ENCODE measurements at places on chromosomes 2 and 18.

DNA sequence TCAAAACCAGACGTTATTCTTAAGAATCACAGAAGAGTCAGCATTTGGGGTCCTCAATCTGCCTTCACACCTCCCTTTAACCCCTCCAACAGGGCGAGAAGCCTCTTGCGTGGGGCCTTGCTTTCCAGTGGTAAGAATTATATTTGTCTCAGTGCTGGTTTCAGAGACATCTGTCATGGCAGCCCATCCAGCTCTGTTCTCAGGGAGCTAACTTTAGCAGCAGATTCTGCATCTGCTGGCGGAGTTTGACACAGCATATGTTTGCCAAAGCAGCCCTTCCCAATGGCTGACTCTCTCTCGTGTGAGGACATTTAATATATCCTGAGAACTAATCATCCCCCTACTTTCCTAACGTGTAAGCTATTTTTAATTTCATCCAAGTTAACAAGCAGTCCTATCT is 91.5 kb upstream of the BCL11A start:
- no peak for DNase-seq

GRCh38 chr2:222445227-222445626 is 20.9 kb downstream of the SGPP2 start:
- DNase-seq = no peak

DNA sequence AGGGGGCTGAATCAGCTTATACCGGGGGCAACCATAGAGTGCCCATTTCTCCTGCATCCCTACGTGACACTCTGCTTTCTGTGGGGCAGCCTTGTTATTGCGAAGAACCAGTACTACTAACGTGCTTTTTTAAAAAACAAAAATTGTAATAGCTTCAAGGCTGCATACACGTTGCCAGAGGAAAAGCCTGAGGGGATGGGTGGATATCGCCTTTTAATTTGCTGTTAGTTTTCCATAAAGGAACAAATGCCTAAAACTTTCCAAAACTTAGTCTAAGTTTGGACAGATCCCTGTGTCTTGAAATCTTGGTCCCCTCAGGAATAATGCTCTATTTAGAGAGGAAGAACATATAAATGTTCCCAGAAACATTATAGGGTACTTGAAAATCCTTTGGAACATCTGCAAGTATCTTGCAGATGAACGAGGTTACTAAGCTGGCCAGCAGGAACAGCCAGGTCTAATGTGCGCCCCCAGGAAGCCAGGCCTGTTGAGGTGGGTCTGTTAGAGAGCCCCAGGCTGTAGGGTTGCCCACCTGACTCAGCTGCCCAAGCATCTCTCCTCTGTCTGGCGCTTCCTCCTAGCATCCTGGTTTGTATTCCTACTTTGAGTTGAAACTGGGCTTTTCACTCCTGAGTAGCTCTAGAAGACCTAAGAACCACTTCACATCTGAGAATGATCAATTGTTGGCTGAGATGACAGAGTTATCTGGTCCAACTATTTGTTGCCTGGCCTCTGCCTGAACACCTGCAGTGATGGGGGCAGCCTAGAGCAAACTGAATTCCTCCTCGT is 96.9 kb downstream of the TGOLN2 start:
- DNase-seq = no peak

DNA sequence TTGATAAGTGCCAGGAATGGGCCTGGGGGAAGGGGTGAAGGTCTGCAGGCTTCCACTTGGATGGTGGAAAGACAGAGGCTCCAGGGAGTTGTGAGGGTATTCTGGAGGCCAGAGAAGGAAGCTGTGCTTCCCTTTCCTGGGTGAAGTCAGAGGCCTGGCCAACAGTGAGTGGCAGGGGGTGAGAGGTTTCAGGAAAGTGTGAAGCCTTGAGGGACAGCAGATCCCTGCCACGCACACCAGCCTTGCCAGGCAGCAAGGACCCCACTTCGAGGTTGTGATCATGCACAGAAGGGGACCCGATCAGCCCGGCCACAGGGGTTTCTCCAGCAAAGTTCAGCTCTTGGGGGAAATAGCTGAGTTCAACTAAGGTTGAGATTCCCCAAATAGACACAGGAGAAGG is 66.5 kb downstream of the SMAD7 start:
- no peak for DNase-seq

Measured in activated effector memory CD4-positive, alpha-beta T cell treated with Interleukin-2 at 50 U/mL for 16 hours (primary cell).